ENCODE measurements at places on chromosomes 7 and 10. TPM values are rescaled to one million over a fixed set of nuclear protein-coding genes. Genes with fewer than 3 reads are reported as not detected.

DNA sequence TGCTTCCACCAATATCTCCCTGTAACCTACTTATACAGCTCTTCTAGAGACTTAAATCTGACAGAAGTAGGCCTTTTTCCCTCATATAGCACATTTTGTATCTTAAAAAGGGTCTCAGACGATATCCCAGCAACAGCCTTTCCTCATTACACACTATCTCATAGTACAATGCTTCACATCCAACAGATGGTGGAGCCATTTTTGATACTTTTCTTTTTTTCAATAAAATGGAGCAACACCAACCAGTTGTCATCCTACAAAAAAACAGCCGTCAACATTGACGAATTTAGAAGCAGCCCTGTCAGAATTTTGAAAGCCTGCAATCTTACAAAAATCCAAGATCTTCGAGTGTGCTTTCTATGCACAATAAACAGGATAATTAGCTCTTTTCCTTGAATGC is 145.9 kb upstream of the NEBL start:
- no peak overlapping the region for H3K4me3 ChIP-seq
- no peak overlapping the region for H3K27ac ChIP-seq
- H3K36me3 ChIP-seq: no peaks in the 10 kb centered on the region
- H3K4me1 ChIP-seq: no peaks in the 10 kb centered on the region

- no peak overlapping the region for H3K27ac ChIP-seq
- H3K4me3 ChIP-seq: no peak overlapping the region
- peaks cover 4% of the 10 kb centered on the region for H3K36me3 ChIP-seq
Measured at GRCh38 chr7:112887337-112887736, 97.1 kb upstream of the TMEM168 start.

DNA sequence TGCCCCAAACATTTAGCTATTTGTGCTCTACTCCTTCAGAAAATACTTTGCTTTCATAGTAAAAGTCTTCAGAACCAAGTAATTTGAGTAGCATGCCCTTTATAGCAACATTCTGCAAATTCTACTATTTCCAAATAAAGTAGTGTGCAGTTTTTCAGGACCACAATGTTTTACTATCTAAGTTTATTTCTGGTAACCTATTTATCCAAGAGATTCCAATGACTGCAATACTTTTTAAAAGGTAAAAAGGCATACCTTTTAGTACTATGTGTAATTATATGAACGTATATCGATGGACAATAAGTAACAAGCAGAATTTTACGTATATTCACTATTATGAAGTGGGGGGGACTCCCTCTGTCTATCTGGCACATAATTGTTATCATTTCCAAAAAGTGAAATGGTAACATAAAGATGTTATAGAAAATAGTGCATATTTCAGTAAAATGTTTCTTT is 6.9 kb upstream of the CAV2 start:
- H3K36me3 ChIP-seq: no peaks in the 10 kb centered on the region
- H3K4me3 ChIP-seq: no peak overlapping the region
- no peak overlapping the region for H3K27ac ChIP-seq
- no peaks in the 10 kb centered on the region for H3K4me1 ChIP-seq

GRCh38 chr7:101370836-101371235 is 8.2 kb downstream of the COL26A1 start:
- no peak overlapping the region for H3K27ac ChIP-seq
- H3K36me3 ChIP-seq: no peaks in the 10 kb centered on the region
- peaks cover 34% of the 10 kb centered on the region for H3K27me3 ChIP-seq
- peaks cover 5% of the 10 kb centered on the region for H3K4me1 ChIP-seq

GRCh38 chr10:88668465-88668864 is 4.2 kb downstream of the LIPF start:
- H3K27ac ChIP-seq: no peak overlapping the region
- H3K4me1 ChIP-seq: peaks cover 10% of the 10 kb centered on the region
- H3K4me3 ChIP-seq: no peak overlapping the region
- H3K27me3 ChIP-seq: peaks cover 7% of the 10 kb centered on the region

GRCh38 chr10:133236401-133237240 is 1.0 kb upstream of the VENTX start:
- no peak overlapping the region for H3K4me3 ChIP-seq
- H3K36me3 ChIP-seq: no peaks in the 10 kb centered on the region
- peaks cover 65% of the 10 kb centered on the region for H3K27me3 ChIP-seq

KCNIP2 gene
- 2.5 TPM for total RNA-seq

Data from activated CD4-positive, alpha-beta memory T cell treated with anti-CD3 and anti-CD28 coated beads, Interleukin-2, amount 10 ng/mL, durations not matched to agents 7 days and 5 days (primary cell).